ENCODE measurements at places on chromosomes 7 and 10. TPM values are rescaled to one million over a fixed set of nuclear protein-coding genes. Genes with fewer than 3 reads are reported as not detected.

IQUB gene
- total RNA-seq = 0.86 TPM

HOXA10 gene
- 12.7 TPM for total RNA-seq

KCNIP2 gene
- 3.6 TPM for total RNA-seq

SPDYE8 gene
- total RNA-seq = not detected

BNIP3 gene
- total RNA-seq = 124 TPM

LYZL1 gene
- not detected for total RNA-seq

PKD2L1 gene
- total RNA-seq = 0.50 TPM

SBDS gene
- 109 TPM for total RNA-seq

KNDC1 gene
- 40.7 TPM for total RNA-seq

GRCh38 chr10:89808842-89809241 is 107.5 kb downstream of the KIF20B start:
- DNase-seq = no peak

DNA sequence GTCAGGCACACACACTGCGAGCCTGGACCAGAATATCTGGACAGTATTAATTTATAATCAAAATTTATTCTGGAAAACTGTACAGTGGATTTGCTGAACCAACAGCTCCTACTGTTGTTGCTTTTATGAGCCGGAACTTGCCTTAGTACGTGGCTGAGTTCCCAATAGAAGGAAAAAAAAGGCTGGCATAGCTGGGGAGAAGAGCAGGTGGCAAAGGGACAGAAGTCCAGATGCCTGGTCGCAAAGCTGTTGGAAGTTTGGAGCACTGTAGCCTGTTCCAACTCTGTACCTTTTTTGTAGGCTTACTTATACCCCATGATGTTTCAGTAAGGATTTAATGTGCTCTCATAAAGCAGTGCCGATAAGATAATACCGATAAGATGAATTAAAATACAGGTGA is 333.8 kb downstream of the ABCA13 start:
- DNase-seq = no peak

DNA sequence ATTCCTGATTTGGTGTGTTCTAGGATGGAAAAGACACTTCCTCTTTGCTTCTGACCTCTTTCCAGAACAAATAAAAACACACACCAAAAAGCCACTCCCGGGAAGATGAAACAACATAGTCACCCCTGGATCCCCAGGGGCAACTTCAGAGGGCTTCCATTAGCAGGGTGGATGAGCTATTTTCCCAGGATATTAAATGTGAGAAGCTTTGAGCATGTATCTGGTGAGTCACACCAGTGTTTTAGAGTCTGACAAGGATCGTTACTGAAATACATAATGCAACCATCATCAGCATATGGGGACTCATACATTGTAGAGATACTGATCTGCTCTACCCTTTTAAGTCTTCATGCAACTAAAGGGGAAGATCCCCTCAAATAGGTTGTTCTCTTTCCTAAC is 115.5 kb upstream of the ZNF438 start:
- no peak for DNase-seq

- no peak for DNase-seq
Measured at GRCh38 chr10:124349231-124349995, 69.3 kb downstream of the OAT start.

GRCh38 chr10:59588791-59589190 is 120.9 kb downstream of the SLC16A9 start:
- DNase-seq = no peak

DNA sequence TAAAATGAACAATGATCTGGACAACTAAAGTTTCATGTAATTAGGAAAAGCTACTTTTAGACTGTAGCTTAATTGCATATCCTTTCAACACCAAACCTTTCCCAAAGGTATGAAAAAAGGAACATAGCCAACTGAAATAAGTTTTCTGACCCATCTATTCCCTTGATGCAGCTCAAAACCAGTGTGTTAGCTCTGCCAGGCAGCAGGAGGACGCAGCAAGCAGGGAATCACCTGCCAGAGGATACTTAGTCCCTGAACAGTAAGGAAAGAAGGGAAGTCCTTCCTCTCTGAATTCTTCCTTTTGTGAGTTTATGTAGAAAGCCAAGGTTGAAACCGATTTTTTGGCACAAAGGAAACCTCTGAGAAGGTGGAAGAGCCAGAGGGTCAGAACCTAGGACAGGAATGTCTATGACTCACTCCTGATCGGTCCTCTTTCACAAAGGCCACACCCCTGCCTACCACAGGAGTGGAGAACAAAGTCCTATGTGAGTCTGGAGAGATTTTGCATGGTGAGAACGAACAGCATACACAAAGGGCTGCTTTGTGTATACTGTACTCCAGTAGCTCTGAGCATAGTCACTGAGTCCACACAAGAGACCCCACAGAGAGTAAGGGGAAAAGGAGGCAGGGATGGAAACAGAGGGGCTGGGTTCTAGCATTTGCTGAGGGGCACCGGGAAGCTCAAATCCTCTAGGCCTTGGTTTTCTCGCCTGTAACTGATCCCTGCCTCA is 68.8 kb upstream of the GSDME start:
- no peak for DNase-seq

DNA sequence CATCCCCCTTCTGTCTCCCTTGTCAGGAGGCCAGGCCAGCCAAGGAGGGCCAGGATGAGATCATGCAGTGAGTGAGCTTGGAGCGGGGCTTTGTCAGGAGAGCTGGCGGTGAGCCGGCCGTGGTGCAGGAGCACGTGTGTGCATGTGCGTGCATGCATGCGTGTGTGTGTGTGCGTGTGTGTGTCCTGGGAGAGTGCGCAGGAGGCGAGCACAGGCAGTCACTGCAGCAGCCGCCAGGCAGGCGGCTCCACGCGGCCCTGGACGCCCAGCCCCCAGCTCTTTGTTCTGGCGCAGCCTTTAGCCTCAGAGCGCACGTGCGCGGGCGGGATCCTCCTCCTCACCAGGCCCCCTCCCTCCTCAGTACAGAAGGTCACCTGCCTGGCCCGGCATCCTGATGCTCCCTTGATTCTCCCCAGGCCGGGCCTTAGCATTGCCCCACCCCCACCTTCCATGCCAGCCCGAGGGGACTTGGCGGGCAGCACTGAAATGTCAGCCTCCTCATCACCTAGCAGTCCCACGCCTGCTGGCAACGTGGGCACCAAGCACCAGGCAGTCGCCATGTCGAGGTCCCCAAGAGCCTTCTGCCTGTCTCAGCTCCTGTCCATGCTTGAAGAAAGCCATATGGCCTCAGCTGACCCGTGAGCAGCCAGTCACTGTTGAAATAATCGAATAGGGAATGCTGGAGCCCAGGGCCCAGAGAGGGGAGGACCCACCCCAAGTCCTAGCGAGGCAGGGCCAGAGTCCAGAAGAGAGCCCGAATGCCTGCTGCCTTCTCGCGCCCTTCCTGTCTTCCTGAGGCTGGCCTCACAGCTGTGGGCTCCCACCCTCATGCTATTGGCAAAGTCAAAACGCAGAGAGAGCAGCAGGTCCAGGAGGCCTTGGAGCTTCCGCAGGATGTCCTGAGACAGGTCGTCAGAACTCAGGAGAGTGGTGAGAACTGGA is 125.9 kb upstream of the PPIF start:
- peak; percentile 92 for DNase-seq

GRCh38 chr10:14822879-14823755 is 14.7 kb downstream of the CDNF start:
- no peak for DNase-seq

- DNase-seq = no peak
Measured at GRCh38 chr7:139526578-139527544, 3.4 kb downstream of the CLEC2L start.

GRCh38 chr7:69782917-69783684 is 184.8 kb downstream of the AUTS2 start:
- peak; percentile 29 for DNase-seq

GRCh38 chr10:77741746-77742145 is 104.1 kb upstream of the KCNMA1 start:
- no peak for DNase-seq

DNA sequence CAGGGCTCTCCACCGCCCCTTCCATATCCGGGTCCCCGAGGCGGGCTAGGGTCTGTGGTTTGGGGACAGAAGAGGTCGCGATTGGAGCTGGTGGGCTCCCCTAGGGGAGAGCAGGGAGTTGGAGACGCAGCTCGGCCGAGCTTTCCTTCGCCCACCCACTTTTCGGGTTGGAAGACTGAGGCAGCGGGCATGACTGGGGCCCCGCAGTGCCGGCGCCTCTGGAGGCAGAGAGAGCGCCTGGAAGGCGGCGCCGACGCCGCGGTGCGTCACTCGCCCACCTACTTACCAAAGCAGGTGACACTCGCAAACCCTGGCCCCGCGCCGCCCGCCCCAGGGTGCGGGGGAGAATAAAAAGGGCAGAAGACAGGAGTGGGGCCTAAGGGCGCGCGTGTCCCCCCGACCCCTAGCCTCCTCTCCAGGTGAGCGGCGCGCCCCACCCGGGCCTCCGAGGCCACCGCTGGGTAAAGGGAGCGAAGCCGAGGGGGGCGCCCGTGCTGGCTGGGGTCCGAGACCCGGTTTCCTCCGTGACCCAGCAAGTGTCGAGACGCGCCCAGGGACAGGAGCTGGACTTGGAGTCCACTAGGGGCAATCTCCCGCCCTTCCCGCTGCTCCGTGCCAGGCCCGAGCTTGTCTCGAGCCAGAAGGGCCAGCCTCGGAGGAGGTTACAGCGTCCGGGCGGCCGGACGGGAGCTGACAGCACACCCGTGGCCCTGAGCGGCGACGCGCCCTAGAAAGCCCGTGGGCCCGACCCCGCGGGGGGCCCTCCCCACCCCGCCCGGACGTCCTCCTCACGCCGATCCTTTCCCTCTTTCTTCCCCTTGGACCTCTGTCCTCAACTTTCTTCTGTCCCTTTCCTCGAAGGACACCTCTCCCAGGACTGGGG is 34.4 kb upstream of the GRID1 start:
- peak; percentile 59 for DNase-seq

DNA sequence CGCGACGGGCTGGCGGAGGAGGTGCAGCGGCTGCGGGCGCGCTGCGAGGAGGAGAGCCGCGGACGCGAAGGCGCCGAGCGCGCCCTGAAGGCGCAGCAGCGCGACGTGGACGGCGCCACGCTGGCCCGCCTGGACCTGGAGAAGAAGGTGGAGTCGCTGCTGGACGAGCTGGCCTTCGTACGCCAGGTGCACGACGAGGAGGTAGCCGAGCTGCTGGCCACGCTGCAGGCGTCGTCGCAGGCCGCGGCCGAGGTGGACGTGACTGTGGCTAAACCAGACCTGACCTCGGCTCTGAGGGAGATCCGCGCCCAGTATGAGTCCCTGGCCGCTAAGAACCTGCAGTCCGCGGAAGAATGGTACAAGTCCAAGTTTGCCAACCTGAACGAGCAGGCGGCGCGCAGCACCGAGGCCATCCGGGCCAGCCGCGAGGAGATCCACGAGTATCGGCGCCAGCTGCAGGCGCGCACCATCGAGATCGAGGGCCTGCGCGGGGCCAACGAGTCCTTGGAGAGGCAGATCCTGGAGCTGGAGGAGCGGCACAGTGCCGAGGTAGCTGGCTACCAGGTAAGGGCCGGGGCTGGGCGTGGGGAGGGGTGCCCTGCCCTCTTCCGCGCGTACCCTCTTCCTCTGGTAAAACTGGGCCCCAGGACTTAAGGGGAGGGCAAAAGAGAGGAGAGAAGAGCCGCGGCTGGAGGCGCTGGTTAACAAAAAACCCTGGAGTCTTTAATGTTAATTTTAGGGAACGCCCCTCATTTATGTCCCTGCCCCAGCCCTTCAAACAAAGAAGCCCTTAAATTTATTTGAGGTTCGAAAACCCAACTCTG is 987 bp downstream of the INA start:
- no peak for DNase-seq

DNA sequence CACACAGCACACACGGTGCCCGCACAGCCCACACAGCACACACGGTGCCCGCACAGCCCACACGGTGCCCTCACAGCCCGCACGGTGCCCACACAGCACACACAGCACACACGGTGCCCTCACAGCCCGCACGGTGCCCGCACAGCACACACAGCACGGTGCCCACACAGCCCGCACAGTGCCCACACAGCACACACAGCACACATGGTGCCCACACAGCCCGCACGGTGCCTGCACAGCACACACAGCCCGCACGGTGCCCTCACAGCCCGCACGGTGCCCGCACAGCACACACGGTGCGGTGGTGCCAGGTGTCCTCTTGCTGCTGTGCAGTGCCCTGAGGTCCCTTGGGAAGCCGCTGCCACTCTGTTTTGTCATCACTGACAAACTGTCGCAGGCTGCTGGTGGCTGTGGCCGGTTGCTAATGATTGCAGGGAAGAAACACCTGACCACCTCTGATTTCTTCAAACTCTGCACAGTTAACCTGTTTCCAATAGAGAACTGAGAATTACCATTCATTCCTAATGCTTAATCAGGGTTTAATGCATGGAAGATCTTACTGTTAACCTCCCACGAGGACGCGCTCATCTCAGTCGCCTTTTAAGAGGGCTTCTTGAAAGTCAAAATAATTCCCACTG is 66.9 kb downstream of the GLRX3 start:
- DNase-seq = no peak

DNA sequence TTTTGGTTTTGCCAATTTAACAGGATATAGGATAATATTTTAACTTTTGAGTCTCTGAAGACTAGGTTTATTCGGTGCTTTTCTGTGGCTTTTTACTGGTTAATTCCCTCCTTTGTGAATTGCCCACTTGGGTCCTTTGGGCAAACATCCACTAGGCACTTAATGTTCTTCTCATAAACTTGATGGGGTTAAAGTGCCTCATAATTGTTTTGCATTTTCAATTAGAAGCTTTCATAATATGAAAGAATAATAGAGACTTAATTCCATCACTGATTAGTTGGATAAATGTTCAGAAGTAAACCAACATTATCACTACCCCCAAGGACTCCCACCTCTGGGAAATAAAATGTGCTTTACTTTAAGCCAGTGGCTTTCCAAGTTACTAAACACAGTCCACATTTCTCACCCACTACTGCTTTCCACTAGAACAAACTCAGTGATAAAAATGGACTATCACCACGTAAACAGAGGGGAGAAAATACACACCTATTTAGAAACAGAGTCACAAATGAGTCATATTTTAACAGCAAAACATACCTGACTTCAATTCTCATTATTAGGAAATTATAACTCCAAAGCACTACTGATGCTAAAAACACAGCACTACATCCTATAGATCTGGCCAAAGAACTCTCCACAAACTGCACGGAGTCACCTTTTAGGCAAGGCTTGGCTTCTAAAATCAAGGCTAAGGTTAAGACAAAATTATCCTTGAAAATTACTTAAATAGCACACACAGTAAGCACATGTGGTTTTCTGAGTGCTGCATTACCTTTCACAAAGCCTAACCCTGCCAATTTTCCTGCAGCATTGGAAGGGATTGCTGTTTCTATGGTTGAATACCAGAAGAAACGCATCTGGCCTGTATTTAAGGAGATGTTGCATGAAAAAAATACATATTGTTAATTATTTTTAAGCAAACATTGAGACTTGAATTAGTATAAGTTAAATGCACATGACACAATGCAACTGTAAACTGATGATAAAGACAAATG is 41.2 kb downstream of the PARD3 start:
- no peak for DNase-seq

- no peak for DNase-seq
Measured at GRCh38 chr10:101858723-101859500, 15.3 kb upstream of the KCNIP2 start.

Measured in adrenal gland (tissue), 19 donors.